ENCODE measurements at places on chromosomes 12 and 14.

DNA sequence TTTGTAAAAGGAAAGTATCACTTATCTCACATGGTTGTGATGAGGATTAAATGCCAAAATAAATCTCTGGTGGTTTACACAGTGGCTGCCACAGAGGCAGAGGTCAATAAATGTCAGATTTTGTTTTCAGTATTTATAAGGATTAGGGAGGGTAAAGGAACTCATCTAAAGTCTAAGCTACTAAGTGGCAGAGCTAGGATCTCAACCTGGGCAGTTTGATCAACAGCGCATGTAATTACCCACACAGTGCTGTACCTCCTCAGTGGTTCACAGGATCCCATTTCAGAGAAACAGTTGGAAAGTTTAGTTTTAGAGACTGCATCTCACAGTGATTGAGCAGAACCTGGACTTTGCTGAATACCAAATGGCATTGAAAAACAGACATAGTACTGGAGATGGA lies 44.9 kb upstream of the RIC8B start:
- DNase-seq = no peak

GRCh38 chr12:117334855-117335587 lies 26.4 kb downstream of the NOS1 start:
- no peak for DNase-seq

- no peak for DNase-seq
These were observed 38.9 kb downstream of the CCDC59 start for GRCh38 chr12:82319276-82319675.

DNA sequence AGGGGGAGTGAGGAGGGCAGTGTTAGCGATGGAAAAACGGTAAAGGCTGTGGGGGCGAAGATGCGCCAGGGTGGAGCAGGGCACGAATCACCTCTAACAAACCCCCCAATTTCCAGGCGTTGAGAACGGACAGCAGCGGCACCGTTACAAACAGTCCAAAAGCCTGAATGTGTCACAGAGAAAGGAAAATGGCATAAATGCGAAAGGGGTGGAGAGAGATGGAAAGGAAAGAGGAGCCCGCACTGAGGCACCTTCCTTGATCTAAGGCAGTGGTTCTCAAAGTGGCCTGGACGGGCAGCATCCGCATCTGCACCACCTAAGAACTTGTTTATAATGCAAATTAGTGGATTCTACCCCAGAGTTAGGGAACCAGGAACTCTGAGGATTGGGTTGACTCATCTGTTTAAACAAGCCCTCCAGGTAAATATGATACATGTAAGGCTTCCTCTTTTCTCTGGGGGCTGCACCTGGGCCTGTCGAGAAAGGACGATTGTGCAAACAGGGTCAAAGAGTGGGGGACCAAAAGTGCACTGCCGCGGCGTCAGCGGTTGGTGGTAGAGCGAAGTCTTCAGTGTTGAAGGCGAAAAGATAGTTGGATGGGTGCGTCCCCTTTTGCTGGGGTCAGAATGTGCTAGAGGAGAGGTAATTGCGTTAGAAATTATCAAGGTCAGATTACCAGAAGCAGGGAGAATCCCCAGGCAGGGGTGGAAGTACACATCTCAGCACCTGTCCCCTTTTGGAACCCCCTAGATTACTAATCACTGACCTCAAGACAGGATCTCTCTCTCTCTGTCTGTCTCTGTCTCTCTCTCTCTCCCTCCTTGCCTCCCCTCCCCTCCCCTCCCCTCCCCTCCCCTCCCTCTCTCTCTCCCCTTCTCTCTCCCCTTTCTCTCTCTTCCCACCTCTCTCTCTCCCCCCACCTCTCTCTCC lies 1.3 kb upstream of the KCNH5 start:
- DNase-seq = no peak

- no peak for DNase-seq
These were observed 372.0 kb upstream of the ATP2B1 start for GRCh38 chr12:90080616-90081015.

DNA sequence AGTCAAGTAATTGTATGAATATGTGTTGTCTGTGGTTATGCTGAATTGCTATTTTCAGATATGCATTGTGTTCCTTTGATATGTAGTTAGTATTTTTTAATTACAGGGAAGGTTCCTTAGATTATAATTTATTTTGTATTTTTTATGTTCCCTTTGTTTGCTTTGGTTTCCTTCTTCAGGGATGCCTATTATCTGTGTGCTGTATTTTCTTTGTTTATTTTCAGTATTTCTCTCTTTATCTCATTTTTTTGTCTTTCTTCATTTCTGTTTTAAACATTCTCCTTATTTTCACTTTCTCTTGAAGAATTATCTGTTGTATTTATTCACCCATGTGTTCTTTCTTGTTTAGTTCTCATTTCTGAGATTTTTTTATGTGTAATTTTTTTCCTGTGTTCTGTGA lies 163.1 kb downstream of the EMP1 start:
- DNase-seq = no peak

- DNase-seq = no peak
These were observed 11.1 kb upstream of the CNTN1 start for GRCh38 chr12:40681148-40681547.

DNA sequence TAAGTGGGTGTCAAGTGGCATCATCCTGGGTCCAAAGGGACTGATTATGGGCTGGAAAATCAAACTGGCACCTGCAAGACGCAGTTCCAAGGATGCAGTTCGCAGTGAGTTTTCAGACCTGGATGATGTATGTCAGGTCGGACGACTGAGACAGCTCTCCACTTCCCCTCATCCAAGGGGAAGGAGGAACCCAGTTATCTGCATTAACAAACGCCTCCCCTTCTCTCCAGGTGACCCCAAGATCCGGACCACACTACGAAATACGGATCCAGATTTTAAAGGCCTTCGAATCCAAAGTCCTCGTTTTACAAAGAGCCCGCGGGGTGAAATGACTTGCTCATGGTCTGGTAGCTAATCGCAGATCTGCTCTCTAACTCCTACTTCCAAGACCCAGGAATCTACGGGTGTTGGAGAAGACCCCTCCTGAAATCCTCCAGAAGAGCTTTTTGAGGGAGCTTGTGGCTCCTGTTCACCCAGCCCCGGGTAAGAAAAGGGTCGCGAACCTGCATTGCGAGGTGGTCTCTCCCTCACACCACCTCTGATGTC lies 460 bp upstream of the SYNE2 start:
- DNase-seq = no peak

GRCh38 chr12:8057839-8058238 lies 8.3 kb downstream of the C3AR1 start:
- no peak for DNase-seq

DNA sequence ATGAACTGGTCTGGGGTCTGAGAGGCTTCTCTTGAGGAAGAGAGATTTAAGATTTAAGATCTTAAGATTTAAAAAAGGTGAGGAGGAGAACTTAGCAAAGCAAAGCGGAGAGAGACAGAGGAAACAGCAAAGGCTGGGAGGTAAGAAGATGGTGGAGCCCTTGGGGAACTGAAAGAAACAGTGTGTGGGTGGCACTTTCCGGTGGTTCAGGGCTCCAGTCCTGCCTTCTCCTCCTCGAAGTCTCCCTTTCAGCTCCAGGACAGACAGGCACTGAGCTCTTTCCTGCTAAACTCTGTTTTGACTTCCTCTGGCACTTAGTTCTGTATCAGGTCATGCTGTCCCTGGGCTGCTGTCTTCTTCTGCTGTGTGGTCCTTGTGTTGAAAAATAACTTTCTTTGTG lies 298.7 kb upstream of the SRRM4 start:
- DNase-seq = no peak

All from NK-92 treated with Interleukin-12 subunit alpha and Interleukin-12 subunit beta, amount 100 ng/mL, for 24 hours (cell line).